NCI-H2171 treated with DMSO at 0.1 percent for 48 hours (cell line): ENCODE measurements at places on chromosomes 4 and X.

DNA sequence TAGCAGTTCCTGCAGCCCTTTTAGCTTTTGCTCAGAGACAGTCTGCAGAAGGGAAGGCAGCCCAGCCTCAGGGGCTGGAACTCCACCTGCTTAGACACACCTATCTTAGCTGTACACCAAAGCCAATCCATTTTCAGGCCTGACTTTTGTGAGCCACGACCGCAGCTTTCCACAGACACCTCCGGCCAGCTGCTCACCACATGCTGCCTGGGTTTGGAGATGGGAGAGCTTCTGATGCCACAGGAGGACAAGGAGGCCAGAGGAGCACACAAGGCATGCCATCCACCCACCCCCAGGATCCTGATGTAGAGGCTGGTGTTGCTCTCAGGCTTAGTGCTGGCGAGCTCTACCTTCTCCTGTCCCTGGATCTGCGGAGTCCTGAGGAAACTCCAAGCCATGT, 141.8 kb upstream of the NALF2 start:
- DNase-seq, result no peak

GRCh38 chr4:144572660-144573059, 73.3 kb upstream of the HHIP start:
- DNase-seq, result no peak

DNA sequence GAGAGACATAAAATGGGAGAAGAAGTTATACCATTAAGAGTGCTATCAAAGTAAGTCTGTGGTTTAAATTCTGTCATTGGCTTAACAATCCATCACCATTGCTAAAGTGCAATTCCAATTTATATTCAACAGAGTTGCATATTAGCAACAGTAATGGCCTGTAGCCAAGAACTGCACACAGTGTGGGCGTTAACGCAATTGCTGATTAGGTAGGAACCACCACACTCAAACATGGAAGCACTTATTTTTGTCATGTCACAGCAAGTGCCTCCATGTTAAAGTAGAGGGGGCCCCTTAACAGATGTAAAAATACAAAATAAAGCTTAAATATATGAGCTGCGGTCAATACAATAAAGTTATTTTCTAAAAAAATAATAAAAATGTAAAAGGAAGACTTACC, 10.8 kb downstream of the LARP7 start:
- DNase-seq, result no peak

- no peak for DNase-seq
Observed at GRCh38 chrX:149916745-149917392, 12.5 kb upstream of the HSFX4 start.

DNA sequence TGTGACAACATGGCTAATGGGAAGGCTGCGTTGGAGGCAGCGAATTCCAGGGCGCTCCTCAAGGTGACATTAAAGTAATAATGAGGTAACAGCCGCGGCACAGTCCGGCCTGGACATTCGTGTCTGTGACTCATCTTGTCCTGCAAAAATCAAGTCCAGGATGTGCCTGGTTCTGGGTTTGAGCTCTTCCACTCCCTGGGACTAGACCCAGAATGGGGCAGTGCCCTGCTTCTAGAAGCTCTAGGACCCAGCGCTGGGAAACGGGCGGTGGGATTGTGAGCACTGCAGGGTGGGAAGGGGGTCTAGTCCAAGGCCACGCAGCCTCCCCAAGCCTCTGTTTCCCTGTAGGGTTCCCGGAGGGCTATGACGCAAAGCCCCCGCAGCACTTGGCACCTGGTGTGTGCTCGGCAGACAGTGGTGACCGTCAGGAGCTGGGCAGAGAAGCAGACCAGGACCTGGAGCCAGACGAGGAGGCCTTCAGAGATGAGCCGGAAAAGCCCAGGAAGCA, 34.9 kb downstream of the HMX1 start:
- no peak for DNase-seq

DNA sequence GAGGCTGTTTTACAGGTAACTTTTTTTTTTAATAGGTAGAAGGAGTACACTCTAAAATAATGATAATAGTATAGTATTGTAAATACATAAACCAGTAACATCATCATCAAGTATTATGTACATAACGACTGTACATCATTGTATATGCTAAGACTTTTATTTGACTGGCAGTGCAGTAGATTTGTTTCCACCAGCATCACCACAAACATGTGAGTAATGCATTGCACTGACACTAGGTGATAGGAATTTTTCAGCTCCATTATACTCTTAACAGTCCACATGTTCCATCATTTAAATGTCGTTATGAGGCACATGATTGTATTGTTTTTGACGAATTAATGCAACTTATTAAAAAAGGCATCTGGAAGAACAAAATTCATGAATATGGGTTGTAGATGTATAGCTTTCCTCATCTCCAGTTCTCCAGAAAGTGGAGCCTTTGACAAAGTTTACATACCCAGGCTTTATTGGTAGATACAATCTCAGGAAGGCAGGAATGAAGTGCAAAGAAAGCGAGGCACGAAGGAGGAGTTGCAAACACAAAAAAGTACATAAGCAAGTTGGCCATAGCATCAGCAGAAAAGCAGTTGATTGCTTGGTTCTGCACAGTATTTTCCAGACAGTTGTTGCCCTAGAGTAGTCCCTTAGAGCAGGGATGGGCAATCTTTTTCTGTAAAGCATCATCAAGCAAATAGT, 336.9 kb upstream of the NR3C2 start:
- no peak for DNase-seq

DNA sequence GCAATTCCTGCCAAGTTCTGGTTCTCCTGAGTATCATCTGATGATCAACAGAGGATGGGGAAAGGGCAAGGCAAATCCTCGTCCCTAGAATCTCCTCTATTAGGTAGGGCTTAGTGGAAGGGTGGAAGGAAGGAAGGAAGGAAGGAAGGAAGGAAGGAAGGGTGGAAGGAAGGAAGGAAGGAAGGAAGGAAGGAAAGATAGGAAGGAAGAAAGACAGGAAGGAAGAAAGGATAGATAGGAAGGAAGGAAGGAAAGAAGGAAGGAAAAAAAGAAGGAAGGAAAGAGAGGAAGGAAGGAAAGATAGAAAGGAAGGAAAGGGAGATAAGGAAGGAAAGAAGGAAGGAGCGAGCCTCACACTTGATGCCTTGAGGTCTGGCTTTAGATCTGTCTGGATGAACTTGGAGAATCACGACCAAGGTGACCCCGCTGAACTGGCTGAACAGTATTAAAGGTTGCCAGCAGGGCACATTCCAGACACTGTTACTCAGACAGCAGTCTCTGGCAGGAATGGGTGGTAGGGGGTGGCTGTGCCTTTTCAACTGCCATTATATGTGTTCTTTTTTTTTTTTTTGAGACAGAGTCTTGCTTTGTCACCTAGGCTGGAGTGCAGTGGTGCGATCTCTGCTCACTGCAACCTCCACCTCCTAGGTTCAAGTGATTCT, 57.1 kb downstream of the MAP7D2 start:
- no peak for DNase-seq

GRCh38 chr4:176817204-176817603, 24.5 kb upstream of the VEGFC start:
- DNase-seq, result no peak

DNA sequence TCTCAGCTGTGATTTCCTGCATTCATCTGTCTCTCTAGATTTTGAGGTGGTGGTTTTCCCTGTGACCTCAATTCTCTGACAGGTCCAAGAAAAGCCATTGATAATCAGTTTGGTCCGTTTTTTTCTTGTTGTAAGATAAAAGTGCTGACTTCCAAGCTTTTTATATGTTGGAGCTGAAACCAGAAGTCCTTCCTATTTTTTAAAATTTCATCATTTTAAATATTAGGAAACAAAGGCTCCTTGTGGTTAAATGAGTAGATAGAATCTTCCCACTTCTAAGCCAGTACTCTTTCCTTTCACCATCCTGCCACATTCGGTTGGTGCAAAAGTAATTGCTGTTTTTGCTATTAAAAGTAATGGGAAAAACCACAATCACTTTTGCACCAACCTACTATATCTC, 18.3 kb downstream of the RNF175 start:
- no peak for DNase-seq
